ENCODE measurements at places on chromosomes 7 and 10.

DNA sequence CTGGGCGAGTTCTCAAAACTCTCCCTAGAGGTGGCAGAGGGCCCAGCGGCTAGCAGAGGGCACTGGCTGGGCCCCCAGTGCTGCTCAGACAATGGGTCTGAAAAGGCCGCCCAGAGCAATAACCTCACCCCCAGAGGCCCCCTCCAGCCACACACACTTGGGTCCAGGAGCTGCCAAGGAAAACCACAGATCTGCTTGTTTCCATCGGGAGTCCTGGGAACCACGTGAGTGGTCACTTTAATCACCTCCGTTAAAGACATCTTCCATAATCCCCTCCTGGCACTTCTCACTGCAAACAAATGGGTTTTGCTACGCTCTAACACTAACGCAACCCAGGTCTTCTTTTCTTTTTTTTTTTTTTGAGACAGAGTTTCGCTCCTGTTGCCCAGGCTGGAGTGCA lies 30.0 kb downstream of the NUDT1 start:
- DNase-seq, result no peak

DNA sequence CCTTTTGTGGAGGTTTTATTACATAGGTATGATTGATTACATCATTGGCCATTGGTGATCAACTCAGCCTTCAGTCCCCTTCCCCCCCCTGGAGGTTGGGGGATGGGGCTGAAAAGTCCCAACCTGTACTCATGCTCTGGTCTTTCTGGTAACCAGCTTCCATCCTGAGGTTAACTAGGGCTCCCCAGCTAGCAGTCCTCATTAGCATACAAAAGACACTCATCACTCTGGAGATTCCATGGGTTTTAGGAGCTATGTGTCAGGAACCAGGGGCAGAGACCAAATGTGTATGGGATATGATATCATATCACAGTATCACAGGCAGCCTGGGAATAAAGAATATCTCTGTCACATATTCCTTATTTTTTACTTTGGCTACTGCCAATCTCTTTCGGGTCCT lies 13.6 kb downstream of the CCSER2 start:
- no peak for DNase-seq

DNA sequence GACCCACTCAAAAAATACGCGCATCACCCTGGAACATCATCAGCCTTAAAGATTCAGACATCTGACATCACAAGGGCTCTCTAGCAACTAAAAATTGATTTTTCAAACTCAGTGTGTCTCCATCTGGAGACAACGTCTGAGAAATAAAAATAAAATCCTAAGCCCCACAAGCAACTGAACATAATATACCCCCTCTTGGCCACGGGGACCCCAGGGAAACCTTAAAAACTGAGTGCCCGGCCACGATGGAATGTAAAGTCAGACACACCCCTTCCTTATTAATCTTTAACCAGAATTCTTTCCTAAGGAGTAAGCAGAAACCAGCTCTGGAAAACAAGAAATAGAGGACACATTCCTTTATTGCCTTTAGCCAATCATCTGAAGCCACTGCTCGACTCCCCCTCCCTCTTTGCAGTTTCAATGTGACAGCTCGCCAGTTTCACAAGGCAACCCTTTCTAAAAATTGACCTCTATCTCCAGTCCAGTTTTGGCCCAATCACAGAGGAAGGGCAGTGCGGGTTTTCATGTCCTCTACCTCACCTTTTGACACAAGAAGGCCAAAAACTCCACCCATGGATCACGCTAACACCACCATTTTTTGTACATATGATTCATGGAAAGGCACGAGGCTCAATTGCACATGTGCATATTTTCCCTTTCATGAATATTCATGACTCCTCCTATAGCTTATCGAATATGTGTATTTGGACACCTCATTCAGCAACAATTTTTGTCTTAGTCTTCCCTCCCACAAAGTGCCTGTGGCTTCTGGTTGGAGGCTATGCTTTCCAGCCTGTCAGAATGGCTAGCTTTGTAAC lies 24.2 kb downstream of the IFIT3 start:
- DNase-seq, result no peak

DNA sequence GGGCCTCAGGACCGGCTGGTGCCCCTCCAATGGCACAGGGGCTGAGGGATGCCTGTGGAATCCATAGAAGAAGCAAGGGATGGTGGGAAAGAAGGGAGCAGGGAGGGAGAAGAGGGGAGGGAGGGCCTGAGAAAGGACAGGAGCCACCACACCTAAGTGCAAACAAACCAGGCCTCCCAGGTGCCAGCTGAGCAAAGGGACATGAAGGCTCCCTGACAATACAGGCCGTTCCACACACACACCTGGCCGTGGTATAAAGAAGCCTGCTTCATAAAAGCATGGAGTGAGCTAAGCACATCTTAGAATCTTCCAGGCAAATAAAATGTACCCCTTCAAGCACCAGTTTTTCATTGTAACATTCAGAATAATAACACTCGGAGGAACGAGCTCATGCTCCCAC lies 54.0 kb downstream of the OAT start:
- no peak for DNase-seq

DNA sequence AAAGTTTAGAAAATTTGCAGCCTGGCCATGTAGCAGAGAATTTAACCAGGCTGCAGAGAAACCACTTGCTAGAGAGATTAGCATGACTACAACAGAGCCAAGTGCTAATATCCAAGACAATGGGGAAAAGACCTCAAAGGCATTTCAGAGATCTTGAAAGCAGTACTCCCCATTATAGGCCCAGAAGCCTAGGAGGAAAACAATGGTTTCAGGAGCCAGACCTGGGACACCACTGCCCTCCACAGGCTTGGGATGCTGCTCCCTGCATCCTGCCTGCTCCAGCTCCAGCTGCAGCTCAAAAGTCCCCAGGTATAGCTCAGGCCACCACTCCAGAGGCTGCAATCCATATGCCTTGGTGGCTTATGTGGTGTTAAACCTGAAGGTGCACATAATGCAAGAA lies 101.5 kb upstream of the TMEM72 start:
- no peak for DNase-seq

Data from CD4-positive, alpha-beta T cell treated with Interleukin-10 for 1 hour (primary cell).